Naive thymus-derived CD8-positive, alpha-beta T cell (primary cell): ENCODE measurements at places on chromosomes 3 and 15. TPM values are rescaled to one million over a fixed set of nuclear protein-coding genes. Genes with fewer than 3 reads are reported as not detected.

DNA sequence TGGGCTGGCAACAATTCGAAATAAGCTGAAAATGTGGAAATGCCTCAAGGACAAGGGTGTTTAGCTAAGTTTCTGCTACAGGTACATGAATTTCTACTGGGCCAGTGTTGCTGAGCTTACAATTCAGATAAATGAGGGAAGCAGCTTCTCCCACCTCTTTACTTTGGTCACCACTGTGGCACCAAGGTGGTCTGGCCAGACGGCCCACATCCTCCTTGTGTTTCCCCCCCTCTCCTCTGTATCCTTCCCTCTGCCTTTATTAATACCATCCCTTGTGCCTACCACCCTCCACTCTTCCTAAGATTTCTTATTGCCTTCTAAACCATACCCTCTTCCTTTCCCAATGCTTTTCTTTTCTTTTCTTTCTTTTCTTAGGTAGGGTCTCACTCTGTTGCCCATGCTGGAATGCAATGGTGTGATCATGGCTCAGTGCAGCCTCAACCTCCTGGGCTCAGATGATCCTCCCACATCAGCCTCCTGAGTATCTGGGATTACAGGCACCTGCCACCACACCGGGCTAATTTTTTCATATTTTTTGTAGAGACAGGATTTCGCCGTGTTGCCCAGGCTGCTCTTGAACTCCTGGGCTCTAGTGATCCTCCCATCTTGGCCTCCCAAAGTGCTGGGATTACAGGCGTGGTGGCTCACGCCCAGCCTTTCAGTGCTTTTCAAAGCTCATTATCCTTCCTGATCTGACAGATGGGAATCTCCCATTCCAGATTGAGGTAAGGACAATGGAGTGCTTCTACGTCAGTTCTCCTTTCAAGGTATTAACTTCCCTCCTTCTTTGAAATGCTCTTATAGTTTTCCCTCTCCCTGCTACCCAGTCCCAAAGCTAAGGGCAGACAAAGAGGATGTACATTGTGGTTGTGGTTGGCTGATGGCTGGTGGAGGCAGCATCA, 14.8 kb downstream of the ANXA2 start:
- no peak for DNase-seq

GRCh38 chr15:42092398-42093318, 1.7 kb downstream of the PLA2G4D start:
- DNase-seq = no peak

DNA sequence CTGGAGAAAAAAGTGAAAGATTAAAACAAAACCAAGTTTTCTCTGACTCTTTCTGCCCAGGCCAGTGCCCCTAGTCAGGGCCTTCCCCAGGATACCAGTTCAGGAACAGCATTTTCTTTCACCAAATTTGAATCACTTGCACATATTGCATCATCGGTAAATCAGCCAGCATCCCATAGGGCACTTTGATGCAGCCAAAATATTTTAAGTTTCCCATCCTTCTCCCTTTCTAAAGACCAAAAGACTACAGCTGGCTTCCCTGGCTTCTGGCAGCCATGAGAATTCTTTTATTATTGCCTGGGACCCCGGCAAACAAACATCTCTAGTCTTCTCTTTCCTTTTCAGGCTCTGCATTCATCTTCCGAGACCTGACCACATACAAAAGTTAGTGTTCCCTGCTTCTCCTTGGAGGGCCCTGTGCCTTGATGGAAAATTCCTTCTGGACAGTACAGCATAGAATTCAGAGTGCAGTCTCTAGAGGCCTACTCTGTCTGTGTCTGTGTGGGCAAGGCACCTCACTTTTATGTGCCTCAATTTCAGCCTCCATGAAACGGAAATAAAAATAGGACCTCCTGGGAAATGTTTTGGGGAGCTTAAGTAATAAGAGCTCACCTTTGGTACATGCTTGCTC, 348.0 kb downstream of the VPS13C start:
- no peak for DNase-seq

The FRMD5 gene
- polyA plus RNA-seq = not detected
